ENCODE measurements at places on chromosomes 1 and 21.
A peak's percentile ranks its signal among the peaks of the same experiment; 100 is the strongest.

GRCh38 chr21:31866077-31866511, 6.7 kb upstream of the HUNK start:
- peak; percentile 70 for DNase-seq

- DNase-seq = no peak
These were observed 116.3 kb upstream of the SLC25A33 start for GRCh38 chr1:9422911-9423505.

- DNase-seq = no peak
These were observed 16.2 kb downstream of the CHRNB2 start for GRCh38 chr1:154583773-154584172.

DNA sequence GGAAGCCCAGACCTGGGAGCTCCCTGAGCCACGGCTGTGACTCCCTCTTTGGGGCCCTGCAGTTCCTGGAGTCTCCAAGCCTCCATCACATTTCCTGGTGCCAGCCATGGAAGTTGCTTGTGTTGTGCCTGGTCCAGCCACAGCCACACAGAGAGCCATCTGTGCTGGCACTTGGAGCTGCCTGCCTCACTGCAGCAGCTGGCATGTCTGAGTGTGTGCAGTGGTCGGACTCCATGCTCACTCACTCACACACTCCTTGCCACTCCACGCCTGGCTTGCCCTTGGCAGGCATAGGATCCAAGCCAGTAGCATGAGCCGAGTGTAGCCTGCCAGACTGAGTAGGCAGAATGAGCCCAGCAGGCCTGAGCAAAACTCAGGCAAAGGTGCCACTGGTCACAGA, 516.3 kb upstream of the BEND5 start:
- DNase-seq = no peak

DNA sequence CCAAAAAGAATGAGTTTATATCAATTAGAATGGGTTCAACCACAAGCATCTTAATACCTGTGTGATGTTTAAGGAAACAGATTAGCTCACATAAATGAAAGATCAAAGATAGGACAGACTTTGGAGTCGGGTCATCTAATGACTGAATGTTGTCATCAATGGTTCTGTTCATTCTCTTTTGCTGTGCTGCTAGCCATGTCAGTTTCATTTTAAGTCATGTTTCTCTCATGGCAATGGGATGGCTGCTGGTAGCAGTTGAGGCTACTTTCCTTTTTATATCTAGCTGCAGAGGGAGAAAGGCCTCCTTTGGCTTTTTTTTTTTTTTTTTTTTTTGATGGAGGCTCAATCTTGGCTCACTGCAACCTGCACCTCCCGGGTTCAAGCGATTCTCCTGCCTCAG, 86.9 kb upstream of the SPAG17 start:
- DNase-seq = peak; percentile 15

- no peak for DNase-seq
These were observed 141.0 kb downstream of the ATP6V1G3 start for GRCh38 chr1:198399452-198399851.

DNA sequence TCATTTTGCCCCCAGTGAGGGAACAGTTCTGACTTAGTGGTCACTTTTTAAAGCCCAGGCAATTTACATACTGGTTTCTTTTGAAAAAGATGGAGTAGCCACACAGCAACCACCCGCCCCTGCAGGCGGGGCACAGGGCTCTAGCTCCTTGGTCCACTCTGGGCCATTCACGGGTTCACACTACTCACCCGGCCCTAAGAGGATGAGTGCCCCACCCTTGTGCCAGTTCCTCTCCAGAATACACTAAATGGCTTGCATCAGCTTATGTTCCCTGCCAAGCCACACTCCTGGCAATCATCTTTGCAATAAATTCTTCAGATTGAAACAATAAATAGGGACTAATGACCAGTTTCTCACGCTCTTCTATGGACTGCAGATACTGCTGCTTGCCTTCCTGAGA, 15.7 kb upstream of the ATP13A2 start:
- DNase-seq = no peak

DNA sequence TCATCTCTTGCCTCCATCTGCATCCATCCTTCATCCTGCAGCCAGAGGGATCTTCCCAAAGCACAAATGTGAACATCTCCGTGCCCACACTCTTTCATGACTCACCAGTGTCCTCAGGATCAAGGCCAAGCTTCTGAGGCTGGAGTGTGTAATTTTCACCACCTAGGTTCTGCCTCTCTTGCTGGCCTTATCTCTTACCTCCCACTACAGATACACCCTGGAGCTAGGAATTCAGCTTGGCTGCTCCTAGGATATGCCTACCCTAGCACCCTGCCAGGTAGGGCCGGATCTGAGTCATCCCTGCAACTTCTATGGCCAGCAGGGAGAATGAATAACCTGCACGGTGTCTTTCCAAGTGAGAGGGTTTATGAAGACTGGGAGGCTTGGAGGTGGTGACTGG, 208.7 kb upstream of the CSF3R start:
- DNase-seq = no peak
